ENCODE measurements at places on chromosomes 5 and 9. TPM values are rescaled to one million over a fixed set of nuclear protein-coding genes. Genes with fewer than 3 reads are reported as not detected.
A peak's percentile ranks its signal among the peaks of the same experiment; 100 is the strongest.

The SEMA5A gene
- 0.04 TPM for total RNA-seq

The NUTM2G gene
- total RNA-seq, result not detected

The KIF4B gene
- 0.13 TPM for total RNA-seq

The SPINK6 gene
- total RNA-seq, result not detected

GRCh38 chr5:140113699-140114263 lies at the start of gene PURA:
PURA (plus strand) TSS chr5:140114109; CDS start chr5:140114182, 73 bp downstream.
- peak; percentile 75 for DNase-seq

DNA sequence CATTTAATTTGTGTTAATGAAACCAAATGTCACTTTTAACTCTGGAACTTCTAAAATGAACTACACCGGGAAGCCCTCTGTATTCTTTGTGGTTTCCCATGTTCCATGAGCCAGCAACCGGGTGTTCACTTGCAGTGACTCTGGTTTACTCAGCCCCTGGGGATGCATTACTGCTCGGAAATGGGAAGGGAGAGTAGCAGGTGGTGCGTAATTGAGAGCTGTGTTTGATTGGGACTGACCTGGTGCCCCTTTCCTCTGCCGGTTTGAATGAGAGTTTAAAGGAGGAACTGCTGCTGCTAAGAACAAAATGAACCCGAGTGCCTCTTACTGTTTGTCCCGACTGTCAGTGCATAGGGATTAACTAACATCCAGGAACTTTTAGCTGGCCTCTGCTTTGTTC lies 100.1 kb upstream of the DHFR start:
- DNase-seq, result no peak

DNA sequence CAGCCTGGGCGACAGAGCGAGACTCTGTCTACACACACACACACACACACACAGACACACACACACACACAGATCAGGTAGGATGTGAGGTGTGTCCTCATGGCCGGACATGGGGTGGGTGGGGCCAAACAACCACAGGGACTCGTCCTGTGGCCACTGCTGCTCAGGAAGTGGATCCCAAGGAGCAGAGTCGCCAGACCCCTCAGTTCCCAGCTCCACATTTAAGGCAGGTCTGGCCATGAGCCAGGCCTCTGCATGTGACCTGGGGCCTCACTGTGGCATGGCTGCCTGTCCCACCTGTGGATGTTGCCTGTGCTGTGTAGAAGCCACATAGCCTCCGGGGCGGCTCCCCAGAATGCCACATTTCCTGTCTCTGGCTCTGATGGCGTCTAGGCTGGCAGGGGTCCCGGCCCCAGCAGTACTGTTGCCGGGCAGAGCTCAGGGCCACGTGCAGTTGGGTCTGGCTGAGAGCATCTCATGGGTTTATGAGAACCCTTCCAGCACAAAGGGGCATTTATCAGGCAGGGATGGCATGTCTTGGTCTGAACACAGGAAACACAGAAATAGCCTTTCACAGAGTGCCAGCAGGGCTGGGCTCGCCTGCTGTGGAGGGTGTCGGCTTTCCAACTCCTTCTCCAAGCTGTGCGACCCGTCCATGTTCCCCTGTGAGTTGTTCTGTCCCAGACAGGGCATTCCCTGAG lies 9.9 kb upstream of the NINJ1 start:
- DNase-seq, result no peak
